Inflammatory macrophage treated with lipopolysaccharide for 1 hour (primary cell): ENCODE measurements at places on chromosomes 6 and 20.

GRCh38 chr6:24016286-24016685 is 109.7 kb upstream of the NRSN1 start:
- DNase-seq: no peak

DNA sequence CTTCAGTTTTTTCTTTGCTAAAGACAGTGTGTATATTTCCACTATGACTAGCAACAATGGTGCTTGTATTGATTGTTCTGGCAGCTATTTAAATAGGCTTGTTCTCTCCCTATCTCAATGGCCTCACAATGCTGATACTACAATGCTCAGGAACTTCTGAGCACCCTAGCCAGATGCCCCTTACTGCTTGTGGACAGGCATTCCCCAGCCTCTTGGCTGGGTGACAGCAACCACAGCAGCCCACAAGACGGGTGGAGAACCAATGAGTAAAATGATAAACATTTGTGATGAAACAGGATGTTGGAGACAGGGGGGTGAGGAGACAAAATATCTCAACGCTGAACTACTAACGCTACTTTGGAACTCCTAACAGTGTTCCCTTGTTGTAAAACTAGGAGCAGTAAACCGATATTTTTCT is 42.3 kb downstream of the HIVEP2 start:
- DNase-seq: peak; percentile 49

GRCh38 chr20:5772704-5773103 is 22.5 kb downstream of the SHLD1 start:
- DNase-seq: no peak

DNA sequence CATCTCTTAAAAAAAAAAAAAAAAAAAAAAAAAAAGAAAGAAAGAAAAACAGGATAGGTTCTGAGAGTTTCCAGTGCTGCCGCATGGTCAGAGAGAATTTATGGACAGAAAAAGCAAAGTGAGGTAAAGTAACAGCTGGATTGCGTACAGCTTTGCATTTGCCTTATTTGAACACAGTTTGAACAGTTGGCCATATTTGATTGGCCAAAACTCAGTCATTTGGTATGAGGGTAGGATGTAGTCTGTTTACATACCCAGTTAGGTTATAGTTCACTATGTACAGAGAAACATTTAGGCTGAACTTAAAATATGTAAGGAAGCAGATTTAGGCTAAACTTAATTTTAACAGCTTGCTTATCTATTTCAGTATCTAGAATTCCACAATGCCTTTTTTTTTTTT is 17.5 kb upstream of the L3MBTL1 start:
- no peak for DNase-seq

DNA sequence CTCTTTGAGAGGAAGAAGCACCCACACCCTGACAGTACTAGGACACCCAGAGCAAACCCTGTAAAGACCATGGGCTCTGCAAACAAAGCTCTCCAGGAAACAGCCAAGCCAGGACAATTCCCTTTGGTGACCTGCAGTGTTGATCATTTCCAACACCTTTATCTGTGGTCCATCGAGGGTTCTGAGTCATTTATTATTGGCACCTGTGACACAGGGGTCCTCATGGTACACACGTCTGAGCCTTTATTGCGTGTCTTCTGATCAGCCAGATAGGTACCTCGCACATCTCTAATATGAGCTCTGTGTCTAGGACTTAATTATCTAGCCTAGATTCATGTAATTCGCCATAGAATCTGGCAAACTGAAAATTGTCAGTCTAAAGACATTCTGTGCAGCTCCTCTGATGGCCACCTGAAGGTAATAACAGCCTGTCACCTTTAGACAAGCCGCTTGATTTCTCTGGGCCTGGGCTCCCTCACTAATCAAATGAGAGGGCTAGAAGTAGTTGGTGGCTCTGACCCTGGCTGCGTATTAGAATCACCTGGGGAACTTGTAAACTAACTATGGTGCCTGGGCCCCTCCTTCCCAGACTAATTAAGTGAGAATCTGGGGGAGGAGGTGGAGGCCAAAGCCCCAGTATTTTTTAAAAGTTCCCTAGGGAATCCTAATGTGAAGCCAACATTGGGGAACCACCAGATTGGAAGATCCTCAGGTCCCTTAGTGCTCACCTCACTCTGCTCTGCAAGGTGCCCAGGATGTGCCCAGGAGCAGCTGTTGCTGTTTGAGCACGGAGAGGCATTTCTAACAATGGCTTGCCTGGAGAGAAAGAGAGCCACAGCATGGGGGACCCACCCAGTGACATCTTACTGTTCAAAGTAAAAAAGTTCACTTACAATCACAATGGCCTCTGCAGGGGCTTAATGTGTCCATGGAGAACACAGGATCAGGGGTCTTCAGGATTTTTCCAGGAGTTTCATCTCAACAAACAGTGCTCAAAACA is 122.0 kb upstream of the ARID1B start:
- DNase-seq: no peak

GRCh38 chr20:4973330-4974097 is 27.8 kb downstream of the SLC23A2 start:
- peak; percentile 58 for DNase-seq

- DNase-seq: no peak
These were observed 57.8 kb downstream of the SLC2A10 start for GRCh38 chr20:46767127-46767761.

GRCh38 chr6:54624779-54625178 is 221.8 kb upstream of the FAM83B start:
- no peak for DNase-seq

DNA sequence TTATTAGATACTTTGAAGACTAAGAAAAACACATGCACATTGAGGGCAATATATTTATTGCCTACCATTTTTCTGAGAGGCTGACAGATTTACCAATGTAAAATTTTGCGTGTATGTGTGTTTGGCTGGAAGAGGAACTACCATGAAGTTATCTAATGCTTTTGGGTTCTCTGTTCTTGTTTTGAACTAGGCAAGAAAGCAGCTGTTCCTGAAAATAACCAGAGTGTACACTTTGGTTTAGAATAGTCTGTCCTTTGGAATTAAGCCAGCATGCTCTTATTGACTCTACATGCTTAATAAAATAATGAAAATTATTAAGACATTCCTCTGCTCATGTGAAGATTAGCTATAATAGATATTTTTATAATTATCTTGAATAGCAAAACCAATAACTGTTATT is 129.2 kb downstream of the MYB start:
- DNase-seq: peak; percentile 31

DNA sequence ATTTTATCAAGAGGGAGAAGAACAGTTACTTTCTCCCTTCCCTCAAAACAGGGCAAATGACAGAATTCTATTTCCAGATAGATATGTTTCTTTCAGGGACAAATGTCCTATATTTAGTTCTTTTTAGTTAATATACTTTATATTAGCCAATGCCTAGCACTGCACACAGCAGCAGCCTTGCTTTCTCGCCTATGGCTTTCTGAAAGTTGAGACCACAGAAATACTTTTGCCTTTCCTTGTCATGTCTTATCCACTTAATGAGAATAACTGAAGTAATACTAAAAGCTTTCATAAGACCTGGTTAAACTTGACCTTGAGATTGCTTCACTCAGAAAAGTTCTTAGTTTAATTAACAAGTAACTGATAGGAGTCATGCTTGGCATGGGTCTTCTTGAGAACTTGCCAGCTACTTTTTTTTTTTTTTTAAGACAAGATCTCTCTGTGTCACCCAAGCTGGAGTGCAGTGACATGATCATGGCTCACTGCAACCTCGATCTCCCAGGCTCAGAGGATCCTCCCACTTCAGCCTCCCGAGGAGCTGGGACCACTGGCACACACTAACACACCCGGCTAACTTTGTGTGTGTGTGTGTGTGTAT is 159.3 kb downstream of the CDKAL1 start:
- DNase-seq: no peak

- DNase-seq: peak; percentile 48
These were observed 8.9 kb downstream of the TREM1 start for GRCh38 chr6:41277605-41278004.

- DNase-seq: peak; percentile 22
These were observed 341.2 kb downstream of the CDKAL1 start for GRCh38 chr6:20875369-20875963.

DNA sequence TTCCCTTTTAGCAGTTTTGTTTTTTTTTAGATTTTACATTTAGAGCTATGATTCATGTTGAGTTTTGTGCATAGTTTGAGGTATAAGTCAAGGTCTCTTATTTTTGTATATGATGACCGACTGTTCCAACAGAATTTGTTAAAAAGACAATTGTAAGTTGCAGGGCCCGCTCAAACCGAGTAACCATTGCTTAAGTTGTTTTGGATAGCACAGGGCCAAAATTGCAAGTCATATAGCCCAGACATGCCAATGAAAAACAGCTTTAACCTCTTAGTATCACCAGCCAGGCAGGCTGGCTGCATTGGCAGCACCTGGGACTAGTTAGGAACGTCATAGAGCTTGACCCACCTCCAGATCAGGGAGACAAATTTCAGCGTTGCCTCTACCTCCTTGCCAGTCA is 47.3 kb downstream of the PFDN4 start:
- no peak for DNase-seq

- DNase-seq: peak; percentile 39
These were observed 1.4 kb upstream of the TRIM39 start for GRCh38 chr6:30325150-30325872.

- DNase-seq: peak; percentile 19
These were observed 128.8 kb downstream of the FOXO3 start for GRCh38 chr6:108689272-108690161.
